ENCODE measurements at places on chromosomes 12 and 14. TPM values are rescaled to one million over a fixed set of nuclear protein-coding genes. Genes with fewer than 3 reads are reported as not detected.
A peak's percentile ranks its signal among the peaks of the same experiment; 100 is the strongest.

- no peak for DNase-seq
Measured at GRCh38 chr14:96904201-96904600, 107.0 kb downstream of the VRK1 start.

- no peak for DNase-seq
Measured at GRCh38 chr14:31022386-31022785, 3.1 kb upstream of the AP4S1 start.

DNA sequence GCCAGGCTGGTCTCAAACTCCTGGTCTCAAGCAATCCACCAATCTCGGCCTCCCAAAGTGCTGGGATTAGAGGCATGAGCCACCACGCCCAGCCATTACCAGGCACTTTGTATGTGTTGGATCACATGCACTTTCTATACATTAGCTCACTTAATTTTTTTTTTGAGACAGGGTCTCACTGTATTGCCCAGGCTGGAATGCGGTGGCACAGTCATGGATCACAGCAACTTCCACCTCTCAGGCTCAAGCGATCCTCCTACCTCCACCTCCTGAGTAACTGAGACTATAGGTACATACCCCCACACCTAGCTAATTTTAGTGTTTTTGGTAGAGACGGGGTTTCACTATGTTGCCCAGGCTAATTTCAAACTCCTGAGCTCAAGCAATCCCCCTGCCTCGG is 203.0 kb upstream of the MYL2 start:
- DNase-seq: no peak

- DNase-seq: peak; percentile 36
Measured at GRCh38 chr14:35991356-35991755, 165.2 kb downstream of the BRMS1L start.

Gene ASPG
- 0.87 TPM for total RNA-seq

Data from neural progenitor cell (in vitro differentiated cells).